NCI-H2171 treated with DMSO at 0.1 percent for 48 hours (cell line): ENCODE measurements at places on chromosomes 1 and 21.

GRCh38 chr1:43292216-43292615 is 6.8 kb upstream of the C1orf210 start:
- peak; percentile 92 for DNase-seq

- DNase-seq = no peak
Measured at GRCh38 chr1:20665726-20666125, 4.6 kb upstream of the DDOST start.

- DNase-seq = no peak
Measured at GRCh38 chr1:145799806-145800205, 24.1 kb downstream of the RNF115 start.

GRCh38 chr1:34547046-34547674 is 207.7 kb upstream of the GJB5 start:
- peak; percentile 5 for DNase-seq

DNA sequence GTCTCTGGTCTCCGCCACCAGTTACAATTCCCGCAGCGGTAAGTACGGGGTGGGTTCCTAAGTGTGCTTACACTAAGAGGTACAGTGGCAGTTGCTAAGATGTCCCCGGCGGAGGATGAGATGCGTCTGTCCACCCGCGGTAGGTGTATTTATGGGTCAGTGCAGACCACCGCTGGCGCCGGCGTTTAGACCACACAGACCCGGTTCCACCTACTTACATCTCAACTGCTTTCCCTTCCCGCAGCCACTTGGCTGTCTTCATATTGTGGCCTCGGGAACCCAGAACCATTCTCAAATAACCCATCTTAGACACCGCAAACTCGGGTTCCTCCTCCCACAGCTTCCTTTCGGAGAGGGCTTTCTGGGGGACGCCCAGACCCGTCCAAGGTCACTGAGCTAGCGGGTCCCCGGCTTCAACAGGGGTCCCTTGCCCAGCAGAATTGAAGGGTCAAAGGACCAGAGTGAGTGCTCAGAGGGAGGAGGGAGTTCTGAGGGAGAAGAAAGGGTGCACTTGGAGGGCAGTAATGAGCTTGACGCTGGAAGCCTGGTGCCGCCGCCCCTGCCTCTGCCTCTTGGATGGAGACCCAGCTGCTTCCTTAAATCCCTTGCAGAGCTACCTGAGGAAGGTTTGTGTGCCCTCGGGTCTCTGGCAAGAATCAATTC is 8.6 kb downstream of the NR5A2 start:
- DNase-seq = no peak
